ENCODE measurements at places on chromosomes 4 and X. TPM values are rescaled to one million over a fixed set of nuclear protein-coding genes. Genes with fewer than 3 reads are reported as not detected.

Gene SPANXA1
- not detected for total RNA-seq

Gene IL3RA
- total RNA-seq, result not detected

Gene ATP10D
- 0.43 TPM for total RNA-seq

Gene ZFX
- total RNA-seq, result 14.2 TPM

Gene MAGED4B
- total RNA-seq, result 32.8 TPM

Gene RBMX2
- 22.4 TPM for total RNA-seq

Gene UCP1
- not detected for total RNA-seq

DNA sequence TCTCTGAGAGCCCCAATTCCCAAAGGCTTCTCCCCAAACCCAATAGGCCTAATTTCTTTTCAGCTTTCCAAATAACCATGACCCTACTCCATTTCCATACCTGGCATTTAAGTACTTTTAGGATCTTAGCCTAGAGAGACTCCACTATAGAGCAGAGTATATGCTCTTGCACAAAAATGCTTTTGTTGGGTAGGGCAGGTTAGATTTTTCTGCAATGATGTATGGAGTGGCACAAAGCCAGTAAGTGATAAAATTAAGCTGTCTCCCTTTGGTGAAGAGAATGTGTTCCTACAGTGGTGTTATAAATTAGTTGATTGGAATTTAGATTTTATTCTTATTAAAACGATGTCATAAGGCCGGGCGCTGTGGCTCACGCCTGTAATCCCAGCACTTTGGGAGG, 124.9 kb downstream of the INPP4B start:
- DNase-seq, result no peak

DNA sequence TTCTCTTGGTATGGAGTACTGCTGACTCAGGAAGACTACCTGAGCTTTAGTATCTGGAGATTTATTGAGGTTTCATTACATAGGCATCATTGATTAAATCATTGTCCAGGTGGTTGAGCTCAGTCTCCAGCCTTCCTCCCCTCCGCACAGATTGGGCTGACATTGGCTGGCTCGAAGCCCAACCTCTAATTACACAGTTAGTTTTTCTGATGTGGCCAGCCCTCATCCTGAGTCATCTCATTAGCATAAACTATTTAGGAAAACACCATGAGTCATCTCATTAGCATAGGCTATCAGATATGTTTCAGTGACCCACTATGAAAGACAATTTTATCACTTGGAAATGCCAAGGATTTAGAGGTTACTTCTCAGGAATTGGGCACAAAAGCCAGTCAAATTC, 93.9 kb upstream of the ANKRD50 start:
- DNase-seq, result no peak

GRCh38 chrX:80471582-80471981, 51.3 kb downstream of the TENT5D start:
- no peak for DNase-seq

- peak; percentile 89 for DNase-seq
Observed at GRCh38 chrX:14641681-14642655, 112.6 kb downstream of the GLRA2 start.

DNA sequence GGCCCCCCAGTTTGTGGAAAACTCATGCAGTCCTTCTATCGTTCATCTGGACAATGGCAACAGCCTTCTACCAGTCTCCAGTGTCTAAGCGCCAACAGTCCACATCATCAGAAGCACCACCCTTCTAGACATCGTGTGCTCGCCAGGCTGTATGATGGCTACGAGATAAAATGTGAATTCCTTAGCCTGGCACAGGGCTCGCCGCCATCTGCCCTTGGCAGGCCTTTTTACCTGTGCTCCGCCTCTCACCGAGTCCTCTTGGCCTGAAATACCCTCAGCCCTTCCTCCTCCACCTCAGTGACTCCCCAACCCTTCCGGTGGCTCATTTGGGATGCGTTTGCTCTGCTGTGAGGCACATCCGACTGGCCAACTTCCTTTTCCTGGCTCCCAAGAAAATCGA, 15.9 kb upstream of the STS start:
- peak; percentile 57 for DNase-seq

GRCh38 chr4:120871173-120871572, 51.4 kb downstream of the PRDM5 start:
- no peak for DNase-seq

DNA sequence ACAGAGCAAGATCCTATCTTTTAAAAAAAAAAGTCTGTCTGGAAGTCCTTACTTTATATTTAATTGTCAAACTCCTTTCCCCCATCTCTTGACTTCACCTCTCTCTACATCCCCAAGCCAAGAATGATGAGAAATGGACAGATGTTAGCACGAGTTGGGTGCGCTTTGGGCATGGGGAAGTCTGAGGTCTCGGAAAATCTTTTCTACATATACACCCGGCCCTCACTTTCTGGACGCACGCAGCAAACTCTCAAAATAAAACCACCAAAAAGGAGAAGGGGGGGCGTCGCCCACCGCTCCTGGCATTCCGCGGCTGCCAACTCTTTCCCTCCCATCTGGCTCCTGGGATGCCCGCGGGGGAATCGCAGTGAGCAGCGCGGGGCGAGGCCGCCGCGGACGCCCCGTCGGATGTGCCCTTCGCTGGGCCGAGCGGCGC, 756 bp downstream of the IGFBP7 start:
- DNase-seq, result no peak

- DNase-seq, result no peak
Observed at GRCh38 chr4:5923376-5923775, 30.5 kb upstream of the CRMP1 start.

GRCh38 chrX:19907794-19908193, 20.4 kb upstream of the SH3KBP1 start:
- no peak for DNase-seq

DNA sequence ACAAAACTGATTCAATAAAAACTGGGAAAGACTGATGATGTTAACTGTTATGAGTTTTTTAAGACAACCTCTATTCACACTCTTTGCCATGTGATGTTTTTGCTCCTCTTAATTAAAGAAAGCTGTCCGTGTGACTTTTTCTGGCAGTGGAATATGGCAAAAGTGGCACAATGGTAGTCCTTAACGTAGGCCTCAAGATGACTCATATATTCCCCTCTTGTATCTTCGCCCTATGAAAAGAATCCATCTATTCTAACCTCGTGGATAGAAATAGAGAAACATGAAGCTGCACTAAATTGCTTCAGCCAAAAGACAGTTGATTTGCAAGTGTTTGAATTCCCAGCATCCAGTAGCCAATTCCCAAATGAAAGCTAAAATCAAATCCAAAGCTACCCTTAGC, 603.8 kb upstream of the PCDH7 start:
- no peak for DNase-seq

DNA sequence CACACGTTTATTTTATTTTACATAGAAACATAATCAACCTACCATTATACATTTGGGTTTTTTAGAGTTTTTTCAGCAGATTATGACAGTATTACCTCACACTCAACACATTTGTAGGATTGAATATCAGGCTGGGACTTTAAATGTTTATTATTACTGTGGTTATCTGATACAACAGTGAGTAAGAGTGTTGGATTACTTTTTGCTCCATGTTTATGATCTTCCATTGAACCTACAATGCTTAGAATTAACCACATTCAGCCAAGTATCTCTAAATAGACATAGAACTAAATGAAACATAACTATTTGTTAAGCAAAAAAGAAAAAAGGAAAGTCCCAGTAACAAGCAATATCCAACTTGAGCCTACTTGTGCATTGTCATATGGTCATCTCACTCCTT, 607.4 kb upstream of the PITX2 start:
- DNase-seq, result no peak

All from G401 (cell line).